ENCODE measurements at places on chromosomes 4 and X.

- DNase-seq: no peak
Observed at GRCh38 chr4:108813261-108813660, 50.4 kb upstream of the ETNPPL start.

DNA sequence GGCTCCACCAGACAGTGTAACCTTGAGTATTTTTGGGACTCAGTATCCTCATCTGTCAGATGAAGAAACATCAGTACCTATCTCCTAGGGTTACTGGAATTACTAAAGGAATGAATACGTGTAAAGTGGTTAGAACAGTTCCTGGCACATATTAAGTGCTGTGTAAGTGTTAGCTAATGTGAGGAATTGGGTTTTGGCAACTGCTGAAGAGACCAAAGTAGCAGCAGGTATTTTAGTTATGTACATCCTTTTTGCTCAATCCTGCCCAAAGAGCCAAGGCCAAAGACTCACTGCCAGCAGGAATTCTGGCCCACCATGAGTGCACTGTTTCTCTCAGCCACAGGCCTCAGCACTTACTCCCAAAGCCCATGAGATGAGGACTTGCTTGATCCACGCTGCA, 16.7 kb upstream of the MCF2 start:
- no peak for DNase-seq

DNA sequence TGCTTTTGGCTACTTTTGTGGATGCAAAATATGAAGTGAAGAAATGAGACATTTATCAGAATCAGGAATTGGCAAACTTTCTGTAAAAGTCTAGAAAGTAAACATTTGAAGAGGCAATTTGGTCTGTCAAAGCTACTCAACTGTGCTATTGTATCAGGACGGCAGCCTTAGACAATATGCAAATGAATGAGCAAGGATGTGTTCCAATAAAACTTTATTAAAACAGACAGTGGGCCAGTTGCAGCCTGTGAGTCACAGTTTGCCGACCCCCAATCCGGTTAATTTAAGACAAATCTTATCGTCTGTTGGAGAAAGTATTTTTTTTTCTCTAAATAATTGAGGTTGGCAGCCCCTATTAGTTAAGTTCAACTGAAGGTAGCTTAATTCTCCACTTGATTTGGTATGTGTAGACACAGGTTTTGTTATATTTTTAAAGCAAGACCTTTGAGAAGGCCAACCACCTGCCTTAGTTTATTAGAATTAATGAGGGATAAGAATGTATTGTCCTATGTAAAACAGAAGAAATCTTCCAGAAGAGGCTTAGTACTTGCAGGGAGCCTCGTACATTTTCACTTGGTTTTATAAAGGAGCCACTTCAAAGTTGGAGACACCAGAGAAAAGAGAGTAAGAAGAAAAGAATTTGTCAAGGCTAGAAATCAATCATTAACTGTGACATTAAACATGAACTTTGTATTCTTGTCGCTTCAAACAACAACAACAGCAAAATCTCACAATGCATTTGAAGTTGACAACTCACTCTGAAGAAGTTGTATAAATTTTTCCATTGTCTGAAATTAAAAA, 81.6 kb upstream of the FAT1 start:
- no peak for DNase-seq

GRCh38 chrX:25295466-25295865, 279.7 kb upstream of the ARX start:
- no peak for DNase-seq

- DNase-seq: peak; percentile 28
Observed at GRCh38 chr4:39353478-39354253, 12.5 kb downstream of the RFC1 start.

GRCh38 chr4:109072595-109072994, 229.9 kb downstream of the COL25A1 start:
- DNase-seq: peak; percentile 92

GRCh38 chr4:124862261-124862660, 149.7 kb upstream of the ANKRD50 start:
- no peak for DNase-seq

DNA sequence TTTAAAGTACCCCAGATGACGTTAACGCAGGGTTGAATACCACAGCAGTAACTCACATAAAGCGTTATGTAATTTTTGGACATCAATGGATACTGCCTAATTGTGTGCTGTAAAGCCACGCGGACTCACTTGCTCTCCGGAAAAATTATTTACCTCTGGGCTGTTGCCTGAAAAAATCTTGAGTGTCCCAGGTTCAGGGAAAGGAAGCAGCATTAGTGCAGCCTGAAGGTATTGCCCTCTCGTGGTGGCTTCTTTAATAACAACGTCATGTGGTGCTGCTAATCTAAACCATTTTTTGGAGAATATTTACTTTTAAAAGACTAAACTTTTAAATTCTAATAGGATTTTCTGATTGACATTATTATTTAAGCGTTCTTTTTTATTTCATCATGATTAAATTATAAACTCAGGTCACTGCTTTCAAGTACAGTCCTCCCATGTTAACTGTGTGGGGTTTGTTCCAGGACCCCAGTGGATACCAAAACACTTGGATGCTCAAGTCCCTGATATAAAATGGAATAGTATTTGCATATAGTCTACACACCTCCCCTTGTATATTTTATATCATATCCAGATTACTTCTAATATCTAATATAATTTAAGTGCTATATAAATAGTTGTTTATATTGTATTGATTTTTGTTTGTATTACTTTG, 384.8 kb downstream of the FAM133A start:
- no peak for DNase-seq
